ENCODE measurements at places on chromosomes 6 and 20. TPM values are rescaled to one million over a fixed set of nuclear protein-coding genes. Genes with fewer than 3 reads are reported as not detected.
A peak's percentile ranks its signal among the peaks of the same experiment; 100 is the strongest.

The RIOK1 gene
- total RNA-seq = 35.2 TPM

The CRISP3 gene
- not detected for total RNA-seq

The PTCRA gene
- total RNA-seq = 0.91 TPM

The DSP gene
- total RNA-seq = 0.06 TPM

- DNase-seq = no peak
Observed at GRCh38 chr20:7463290-7463689, 477.0 kb downstream of the HAO1 start.

GRCh38 chr20:33443512-33444239, at the start of gene SNTA1:
Gene SNTA1 (minus strand): TSS chr20:33443763. CDS start chr20:33443620, 143 bp downstream.
- peak; percentile 96 for DNase-seq

DNA sequence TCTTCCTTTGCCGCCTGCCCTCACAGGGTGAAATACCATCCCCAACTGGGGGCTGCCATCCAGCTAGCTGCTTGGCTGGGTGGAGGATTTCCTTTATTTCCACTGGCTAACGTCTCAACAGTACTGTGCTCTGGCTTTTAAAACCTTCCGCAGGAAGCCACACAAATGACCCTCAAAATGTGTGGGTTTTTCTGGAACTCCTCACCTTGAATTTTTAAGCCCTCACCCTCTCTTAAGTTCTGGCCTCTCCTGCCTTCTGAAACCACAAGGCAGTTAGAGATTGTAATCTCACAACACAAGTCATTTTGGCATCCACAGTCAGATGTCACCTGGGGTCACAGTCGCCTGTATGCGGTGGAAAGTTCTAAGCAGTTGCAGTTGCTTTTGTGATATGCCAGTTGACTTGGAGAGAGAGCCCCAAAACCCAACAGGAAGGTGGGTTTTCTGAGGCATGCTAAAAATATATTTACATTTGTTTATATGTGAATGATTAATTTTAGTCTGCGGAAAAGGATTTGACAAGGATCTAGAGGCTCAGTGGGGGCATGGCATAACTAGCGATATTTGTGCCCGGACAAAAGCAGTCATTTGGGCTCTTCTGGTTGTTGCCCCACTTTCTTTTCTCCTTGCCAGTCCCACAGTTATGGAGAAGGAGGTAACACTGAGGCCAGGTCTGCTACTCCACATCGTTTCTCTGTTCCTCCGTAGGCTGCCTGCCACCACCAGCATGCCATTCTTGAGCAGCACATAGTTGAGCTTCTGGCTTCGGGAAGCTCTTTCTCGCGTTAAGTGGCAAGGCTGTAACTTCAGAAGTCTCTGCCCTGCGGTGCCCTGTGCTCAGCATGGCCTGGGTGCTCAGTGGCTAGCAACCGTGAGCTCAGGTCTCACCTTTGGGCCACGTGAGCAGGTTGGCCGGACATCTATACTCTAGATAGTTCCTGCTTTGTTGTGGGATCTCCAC, 335.3 kb downstream of the CD83 start:
- no peak for DNase-seq

DNA sequence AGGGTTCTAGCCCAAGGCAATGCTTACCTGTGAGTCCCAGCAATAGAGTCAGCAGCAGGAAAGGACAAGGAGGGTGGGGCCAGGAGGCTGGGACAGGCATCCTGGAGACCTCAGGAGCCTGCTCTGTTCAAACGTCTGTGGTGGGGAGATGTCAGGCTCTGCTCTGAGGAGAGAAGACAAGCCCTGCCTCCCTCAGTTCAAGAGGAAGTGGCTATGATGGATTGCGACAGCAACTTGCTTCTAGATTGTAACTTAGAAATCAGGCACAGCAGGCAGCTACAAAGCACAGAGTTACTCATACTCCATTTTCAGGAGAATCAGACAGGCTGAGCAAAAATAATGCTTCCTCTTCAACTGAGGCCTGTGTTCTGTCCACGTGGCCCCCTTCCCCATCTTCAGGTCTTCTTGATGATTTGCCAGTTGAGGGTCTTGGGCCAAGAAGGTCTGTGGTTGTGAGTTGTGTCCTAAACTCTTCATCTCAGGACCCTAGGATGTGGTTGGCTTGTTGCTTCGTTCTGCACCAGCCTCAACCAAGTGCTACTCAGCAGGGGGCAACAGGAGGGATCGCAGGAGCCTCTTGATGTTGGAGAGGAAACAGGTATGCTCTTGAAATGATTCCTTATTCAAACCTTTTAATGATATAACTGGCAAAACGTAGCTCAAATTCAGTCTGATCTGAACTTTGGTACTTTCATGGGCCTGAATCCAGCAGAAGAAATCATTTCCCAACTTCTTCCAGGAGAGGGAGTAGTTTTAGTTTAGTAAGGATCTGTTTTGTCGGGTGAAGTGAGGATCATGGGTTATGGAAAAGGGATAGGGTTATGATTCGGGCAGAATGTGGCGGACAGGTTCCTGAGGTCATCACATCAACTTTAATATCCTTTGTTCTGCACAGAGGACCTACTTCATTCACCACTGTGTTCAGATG, 31.0 kb downstream of the SIRPB1 start:
- no peak for DNase-seq

DNA sequence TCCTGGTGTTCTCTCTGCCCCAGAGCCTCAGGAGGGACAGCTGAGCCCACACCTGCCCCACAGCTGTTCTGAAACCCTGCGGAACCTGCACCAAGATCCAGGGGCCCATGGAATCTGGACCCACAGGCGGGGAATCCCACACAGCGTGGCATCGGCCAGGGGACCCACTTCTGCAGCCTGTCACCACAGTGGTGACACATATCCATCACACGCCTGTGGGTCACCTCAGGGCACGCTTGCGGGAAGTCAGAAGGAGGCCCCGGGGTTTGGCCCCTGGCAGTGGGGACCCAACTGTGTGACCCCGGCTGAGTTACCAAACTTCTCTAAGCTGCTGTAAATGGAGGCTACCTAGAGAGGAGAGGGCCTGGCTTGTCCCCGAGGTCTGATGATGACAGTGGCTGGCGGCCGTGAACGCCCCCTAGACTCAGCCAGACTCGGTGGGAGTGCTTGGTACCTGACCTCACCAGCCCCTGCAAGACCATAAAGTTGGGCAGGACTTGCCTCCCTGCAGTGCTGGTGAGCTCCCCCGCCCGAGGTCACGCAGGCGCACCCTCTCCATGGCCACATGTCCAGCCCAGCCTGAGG, 2.3 kb upstream of the HRH3 start:
- DNase-seq = no peak

- DNase-seq = peak; percentile 28
Observed at GRCh38 chr6:25963426-25964123, 973 bp downstream of the TRIM38 start.
